ENCODE measurements at places on chromosomes 7 and 10.

GRCh38 chr7:92456236-92456635 lies 9.0 kb downstream of the GATAD1 start:
- no peak for DNase-seq

GRCh38 chr7:341841-342638 lies 52.1 kb downstream of the FOXL3 start:
- DNase-seq = no peak

DNA sequence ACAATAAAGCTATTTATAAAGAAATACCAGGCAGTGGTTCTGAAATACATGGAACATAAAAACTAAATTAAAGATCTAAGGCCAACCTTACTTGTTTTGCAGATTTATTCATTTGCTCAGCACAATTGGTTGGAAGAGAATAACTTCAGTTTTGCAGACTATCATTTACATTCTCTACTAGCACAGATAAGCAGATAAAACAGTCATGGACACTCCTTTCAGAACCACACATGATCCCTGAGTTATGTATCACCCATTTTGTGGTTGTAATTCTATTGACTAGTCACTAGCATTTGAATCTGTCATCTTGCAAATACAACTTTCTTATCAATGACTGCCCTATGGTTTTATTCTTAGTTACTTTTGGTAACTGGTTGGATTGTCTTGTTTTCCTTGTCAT lies 45.1 kb downstream of the PRKAR2B start:
- no peak for DNase-seq

- DNase-seq = no peak
Observed at GRCh38 chr10:99671386-99671785, 12.1 kb downstream of the ENTPD7 start.

GRCh38 chr7:5692112-5692844 lies 89.2 kb downstream of the RNF216 start:
- no peak for DNase-seq

DNA sequence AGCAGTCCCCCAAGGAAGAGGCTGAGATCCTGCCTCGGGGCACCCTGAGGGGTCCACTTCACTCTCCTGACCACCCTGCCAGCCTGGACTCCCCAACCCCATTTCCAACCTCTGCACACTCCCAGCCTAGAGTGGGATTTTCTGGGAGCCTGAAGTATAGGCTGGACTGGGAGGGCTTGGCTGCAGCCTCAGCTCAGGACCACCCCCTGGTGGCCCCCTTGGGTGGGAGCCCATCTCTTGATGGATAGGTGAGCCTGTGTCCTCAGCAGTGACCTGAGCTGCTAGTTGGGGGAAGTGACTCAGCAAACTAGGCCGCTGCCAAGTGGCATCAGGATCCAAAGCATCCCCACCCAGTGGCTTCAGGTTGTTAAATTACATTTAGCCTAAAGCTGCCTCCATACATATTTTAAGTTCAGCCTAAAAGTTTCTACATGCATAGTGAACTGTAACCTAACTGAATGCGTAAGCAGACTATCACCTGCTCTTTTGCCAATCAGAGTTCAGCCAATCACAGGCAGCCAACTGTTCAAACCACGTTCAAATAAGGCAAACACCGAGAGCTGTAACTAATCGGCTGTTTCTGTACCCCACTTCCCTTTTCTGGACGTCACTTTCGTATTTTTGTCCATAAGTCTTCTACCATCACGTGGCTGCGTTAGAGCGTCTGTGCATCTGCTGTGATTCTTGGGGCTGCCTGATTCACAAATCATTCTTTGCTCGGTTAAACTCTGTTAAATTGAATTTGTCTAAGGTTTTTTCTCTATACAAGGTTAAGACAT lies 144.0 kb downstream of the PLPP4 start:
- no peak for DNase-seq

GRCh38 chr10:47013507-47014154 lies 102.4 kb downstream of the PTPN20 start:
- DNase-seq = no peak

DNA sequence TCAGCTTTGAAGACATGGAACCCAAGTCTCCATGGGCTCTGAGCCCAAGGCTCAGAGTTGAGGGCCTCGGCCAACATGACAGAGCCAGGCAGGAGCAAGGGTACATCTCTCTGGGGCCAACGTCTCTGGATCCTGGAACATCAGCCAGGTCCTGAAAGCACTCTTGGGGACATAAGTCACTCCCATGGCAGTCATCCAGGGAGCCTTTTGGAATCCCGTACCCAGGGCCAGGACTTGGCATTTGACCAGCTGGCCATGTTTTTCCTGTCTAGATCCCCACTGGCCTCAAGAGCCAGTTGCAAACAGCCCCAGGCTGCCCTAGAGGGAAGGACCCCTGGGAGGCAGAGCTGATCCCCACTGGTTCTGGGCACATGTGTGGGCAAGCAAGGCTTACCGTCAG lies 4.3 kb upstream of the CXCL12 start:
- no peak for DNase-seq

- no peak for DNase-seq
Observed at GRCh38 chr7:112430649-112431048, 19.6 kb upstream of the IFRD1 start.

DNA sequence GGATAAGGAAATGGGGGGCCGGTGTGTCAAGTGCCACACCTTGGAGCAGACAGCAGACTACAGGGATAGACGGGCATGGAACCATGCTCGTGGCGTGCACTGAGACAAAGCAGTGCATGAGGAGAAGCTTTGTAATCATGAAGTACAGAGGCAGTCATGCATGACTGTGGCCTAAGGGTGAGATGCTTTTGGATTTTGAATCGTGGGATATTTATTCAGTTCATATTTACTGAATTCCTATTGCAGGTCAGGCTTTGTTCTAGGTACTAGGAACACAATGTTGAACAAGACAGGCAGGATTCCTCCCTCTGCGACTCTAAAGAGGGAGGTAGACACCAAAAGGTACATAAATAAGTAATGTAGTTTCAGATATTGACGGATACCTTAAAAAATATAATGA lies 597.6 kb downstream of the PARD3 start:
- no peak for DNase-seq

- no peak for DNase-seq
Observed at GRCh38 chr10:6236349-6237198, 33.8 kb downstream of the PFKFB3 start.

DNA sequence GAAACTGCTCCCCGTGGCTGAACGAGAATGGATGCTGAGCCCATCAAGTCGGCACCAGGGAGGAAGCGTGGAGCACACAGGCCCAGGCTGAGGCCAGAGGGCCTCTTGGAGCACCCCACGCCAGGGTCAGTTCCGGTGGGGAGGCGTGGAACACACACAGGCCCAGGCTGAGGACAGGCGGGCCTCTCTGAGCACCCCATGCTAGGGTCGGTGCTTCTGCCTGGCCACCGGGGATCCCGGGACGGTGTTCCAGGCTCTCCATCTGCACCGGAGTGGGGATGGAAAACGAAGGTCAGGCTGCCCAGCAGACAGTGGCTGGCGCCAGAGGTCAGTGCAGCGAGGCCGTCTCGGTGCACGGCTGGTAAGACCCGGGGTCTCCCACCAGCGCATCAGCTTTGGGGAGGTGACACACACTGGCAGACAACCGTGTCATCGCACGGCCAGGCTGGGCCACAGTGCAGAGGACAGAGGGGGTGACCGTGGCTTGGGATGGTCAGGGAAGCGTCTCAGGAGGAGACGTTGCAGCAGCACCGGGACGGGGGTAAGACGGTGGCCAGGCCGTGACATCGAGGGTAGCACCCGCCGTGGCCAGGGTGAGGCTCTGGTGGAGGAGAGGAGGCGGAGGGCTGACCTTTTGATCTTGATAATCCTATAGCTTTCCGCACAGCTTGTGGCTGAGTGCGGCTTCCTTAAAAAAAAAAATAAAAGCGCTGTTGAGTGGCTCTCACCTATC lies 203.9 kb downstream of the ELFN1 start:
- no peak for DNase-seq

- no peak for DNase-seq
Observed at GRCh38 chr10:117137911-117138642, at the start of gene VAX1. TSS of gene VAX1 (minus strand) at chr10:117138270. CDS start at chr10:117138056, 214 bp downstream.

GRCh38 chr7:129118182-129118581 lies 26.3 kb upstream of the TSPAN33 start:
- no peak for DNase-seq

DNA sequence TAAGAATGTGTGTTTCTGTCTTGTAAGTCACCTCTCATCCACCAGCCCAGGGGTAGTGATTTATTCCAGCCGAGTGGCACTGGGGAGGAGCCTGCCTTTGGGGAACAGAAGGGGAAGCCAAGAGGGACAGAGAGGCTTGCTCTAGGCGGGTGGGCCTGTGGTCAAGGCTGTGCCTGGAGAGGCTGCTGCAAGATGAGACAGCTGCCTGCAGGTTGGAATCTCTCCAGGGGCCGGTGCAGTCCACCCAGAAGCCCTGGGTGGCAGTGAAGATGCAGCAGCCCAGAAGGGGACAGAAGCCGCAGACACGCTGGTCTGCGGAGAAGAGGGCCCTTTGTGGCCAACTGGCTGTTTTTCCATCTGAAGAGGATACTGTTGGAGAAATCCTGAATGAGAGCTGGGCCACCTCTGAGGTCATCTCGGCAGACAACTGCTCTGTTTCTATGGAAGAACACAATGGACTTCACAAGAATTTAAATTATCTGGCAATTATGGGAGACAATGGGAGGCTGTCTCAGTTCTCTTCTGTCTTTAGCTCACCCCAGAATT lies 175.7 kb downstream of the GFRA1 start:
- no peak for DNase-seq

DNA sequence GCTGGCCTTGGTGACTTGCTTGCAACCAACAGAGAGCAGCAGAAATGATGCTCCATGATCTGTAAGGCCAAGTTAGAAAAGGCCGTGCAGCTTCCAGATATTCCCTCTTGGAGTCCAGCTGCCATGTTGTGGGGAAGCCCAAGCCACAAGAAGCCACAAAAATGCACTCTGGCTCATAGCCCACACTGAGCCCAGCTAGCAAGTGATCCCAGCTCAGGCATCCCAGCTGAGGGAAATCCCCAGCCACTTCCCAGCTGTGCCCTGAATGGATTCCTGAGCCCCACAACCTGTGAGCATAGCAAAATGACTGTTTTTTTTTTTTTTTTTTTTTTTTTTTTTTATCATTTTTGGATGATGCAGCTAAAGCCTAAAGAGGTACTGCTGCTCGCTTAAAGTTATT lies 11.1 kb upstream of the SDK1 start:
- no peak for DNase-seq

GRCh38 chr10:75910032-75910431 lies 478.6 kb downstream of the LRMDA start:
- no peak for DNase-seq

- DNase-seq = no peak
Observed at GRCh38 chr10:49115015-49115795, at the start of gene VSTM4. TSS of gene VSTM4 (minus strand) at chr10:49115522. CDS start at chr10:49115485, 37 bp downstream.

GRCh38 chr10:29688230-29688661 lies 53.5 kb upstream of the SVIL start:
- DNase-seq = no peak
